Stimulated activated naive CD8-positive, alpha-beta T cell treated with anti-CD3 and anti-CD28 coated beads, Interleukin-15, amount 100 ng/mL, for 72 hours (primary cell): ENCODE measurements at places on chromosomes 13 and 19.

GRCh38 chr13:111645198-111645597 is 324.8 kb downstream of the TEX29 start:
- no peak for DNase-seq

GRCh38 chr13:27970382-27971235 is 1.5 kb upstream of the CDX2 start:
- DNase-seq, result no peak

DNA sequence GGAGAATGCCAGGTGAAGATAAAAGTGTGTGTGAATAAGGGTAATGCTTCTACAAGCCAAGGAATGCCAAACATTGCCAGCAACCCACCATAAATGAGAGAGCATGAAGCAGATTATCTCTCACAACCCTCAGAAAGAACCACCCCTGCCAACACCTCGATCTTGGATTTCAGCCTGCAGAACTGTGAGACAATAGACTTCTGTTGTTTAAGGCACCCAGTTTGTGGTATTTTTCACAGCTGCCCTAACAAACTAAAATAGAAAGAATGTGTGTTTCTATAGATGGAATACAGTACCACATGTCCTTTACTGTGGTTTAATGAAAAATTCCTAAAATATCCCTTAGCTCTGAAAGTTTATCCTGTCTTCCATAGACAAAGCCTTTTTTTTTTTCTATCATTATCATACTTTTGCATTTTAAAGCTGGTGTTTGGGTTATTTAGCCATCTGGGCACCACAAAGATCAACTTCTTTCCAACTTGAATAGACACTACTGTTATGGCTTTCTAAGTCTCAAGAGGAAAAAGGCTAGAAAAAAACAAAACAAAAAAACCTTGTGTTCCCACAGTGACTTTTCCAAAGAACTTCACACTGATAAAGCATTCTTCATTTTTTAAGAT is 505.6 kb downstream of the KCTD12 start:
- no peak for DNase-seq

- DNase-seq, result no peak
Observed at GRCh38 chr13:53560556-53560955, 531.9 kb downstream of the OLFM4 start.

DNA sequence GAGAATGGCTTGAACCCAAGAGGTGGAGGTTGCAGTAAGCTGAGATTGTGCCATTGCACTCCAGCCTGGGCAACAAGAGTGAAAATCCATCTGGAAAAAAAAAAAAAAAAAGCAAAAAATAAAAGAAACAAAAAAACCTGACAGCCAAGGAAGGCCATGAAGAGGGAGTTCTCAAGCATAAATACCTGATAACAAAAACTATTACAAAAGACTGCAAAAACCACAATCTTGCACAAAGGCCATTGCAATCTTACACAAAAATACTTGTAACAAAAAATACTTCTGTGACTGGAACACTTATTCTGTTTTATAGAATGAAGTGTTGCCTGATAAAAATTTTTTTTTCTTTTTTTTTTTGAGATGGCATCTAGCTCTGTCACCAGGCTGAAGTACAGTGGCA is 61.5 kb upstream of the TSC22D1 start:
- no peak for DNase-seq

DNA sequence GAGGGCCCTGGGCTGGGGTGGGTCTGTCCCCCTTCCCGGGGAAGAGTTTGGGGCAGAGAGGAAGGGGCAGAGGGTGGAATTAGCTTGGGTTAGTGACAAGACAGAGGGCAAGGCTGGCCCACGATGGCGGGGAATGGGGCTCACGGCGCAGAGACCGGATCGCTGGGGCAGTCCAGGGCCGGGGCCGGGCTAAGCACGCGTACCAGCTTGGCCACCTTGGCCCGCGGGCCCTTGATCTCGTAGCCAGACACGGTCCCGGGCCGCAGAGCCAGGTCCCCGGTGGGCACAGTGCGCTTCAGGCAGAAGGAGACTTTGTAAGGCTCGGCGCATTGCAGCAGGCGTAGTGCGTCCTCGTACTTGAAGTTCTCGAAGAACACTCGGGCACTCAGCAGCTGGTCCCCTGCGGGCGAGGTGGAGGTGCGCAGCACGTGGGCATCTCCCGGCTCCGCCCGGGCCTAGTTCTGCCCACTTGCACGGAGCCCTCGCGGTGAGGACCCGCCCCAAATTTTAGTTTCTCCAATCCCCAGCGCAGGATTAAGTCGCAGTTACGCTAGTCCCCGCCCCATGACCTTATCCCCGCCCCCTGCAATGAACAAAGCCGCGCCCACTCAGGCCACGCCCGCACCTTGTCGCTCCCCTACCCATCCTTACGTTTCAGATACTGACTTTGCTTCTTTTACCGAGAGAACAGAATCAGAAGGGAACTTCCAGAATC is 8.6 kb upstream of the HIPK4 start:
- peak; percentile 48 for DNase-seq

GRCh38 chr13:84655677-84656076 is 773.4 kb upstream of the SLITRK1 start:
- DNase-seq, result no peak

- no peak for DNase-seq
Observed at GRCh38 chr19:3469638-3470499, 10.5 kb downstream of the SMIM24 start.

GRCh38 chr13:37490176-37490779 is 108.3 kb downstream of the POSTN start:
- no peak for DNase-seq

DNA sequence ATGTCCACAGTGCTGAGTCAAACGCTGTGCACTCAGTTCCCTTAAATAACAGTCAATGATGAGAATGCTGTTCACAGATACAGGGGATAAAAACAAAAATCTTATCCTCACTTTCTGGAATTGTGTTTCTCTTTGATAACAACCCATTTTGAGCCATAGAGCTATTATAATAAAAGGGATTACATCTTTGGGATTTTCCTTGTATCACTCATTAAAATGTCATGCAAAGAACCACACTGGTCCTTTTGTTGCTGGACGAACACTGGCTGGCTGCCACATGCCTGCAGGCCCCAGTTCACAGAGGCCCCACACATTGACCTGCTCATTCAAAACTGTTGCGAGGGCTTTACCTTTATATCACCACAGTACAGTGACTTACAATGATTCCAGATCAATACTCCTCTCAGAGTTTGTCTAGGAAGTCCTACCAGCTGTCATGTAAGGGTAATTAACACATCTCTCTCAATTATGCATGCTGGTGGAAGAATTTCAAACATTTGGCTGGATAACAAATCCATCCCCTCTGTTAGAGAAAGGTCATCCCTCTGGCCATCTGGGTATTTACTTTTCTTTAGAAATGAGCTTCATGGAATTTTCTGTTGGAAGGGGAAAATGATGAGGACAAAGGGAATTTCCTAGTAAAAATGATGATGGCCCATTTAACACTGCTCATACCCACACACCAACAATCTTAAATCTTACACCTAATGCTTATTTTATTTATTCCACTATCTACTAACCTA is 85.9 kb downstream of the MBNL2 start:
- no peak for DNase-seq

DNA sequence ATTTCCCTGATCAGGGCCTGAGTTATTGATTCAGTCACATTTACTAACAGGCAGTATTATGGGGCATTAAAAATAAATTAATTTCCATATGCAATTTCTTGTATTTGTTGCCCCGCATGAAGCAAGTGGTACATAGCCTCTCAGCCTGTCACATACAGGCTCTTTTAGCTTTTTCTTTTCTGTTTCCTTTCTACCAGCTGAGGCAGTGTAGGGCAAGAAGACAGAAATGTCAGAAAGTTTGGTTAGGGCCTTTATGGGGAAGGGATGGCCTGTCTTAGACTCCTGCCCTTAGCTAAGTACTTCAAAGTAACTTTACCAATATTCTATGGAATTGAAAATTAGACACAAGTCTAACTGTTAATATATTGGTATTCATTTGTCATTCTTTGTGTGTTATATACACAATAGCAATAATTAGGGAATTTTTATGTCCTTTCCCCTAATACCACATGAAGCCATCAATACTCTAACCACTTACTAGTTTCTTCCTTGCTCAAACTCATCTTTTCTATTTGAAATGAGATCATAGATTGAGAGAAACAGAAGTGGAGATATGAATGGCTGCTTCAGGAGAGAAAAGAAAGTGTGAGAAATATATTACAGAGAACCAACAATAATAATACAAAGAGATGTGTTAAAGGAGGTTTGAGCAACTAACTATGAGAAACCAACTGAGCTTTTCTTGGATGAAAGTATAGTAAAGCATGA is 669.6 kb downstream of the PCDH17 start:
- no peak for DNase-seq

GRCh38 chr19:13700621-13701020 is 63.7 kb upstream of the MRI1 start:
- DNase-seq, result no peak

DNA sequence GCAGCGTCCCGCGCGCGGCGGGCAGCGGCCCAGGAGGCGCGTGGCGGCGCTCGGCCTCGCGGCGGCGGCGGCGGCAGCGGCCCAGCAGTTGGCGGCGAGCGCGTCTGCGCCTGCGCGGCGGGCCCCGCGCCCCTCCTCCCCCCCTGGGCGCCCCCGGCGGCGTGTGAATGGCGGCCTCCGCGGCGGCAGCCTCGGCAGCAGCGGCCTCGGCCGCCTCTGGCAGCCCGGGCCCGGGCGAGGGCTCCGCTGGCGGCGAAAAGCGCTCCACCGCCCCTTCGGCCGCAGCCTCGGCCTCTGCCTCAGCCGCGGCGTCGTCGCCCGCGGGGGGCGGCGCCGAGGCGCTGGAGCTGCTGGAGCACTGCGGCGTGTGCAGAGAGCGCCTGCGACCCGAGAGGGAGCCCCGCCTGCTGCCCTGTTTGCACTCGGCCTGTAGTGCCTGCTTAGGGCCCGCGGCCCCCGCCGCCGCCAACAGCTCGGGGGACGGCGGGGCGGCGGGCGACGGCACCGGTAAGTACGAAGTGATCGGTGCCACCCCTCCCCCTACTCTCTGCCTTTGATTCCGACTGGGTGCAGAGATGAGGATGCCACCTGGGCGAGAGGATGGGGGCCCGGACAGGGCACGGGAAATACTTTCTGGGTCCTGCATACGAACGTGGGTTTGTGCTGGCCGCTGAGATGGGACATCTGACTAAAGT is 874 bp downstream of the TRIM28 start:
- DNase-seq, result no peak

DNA sequence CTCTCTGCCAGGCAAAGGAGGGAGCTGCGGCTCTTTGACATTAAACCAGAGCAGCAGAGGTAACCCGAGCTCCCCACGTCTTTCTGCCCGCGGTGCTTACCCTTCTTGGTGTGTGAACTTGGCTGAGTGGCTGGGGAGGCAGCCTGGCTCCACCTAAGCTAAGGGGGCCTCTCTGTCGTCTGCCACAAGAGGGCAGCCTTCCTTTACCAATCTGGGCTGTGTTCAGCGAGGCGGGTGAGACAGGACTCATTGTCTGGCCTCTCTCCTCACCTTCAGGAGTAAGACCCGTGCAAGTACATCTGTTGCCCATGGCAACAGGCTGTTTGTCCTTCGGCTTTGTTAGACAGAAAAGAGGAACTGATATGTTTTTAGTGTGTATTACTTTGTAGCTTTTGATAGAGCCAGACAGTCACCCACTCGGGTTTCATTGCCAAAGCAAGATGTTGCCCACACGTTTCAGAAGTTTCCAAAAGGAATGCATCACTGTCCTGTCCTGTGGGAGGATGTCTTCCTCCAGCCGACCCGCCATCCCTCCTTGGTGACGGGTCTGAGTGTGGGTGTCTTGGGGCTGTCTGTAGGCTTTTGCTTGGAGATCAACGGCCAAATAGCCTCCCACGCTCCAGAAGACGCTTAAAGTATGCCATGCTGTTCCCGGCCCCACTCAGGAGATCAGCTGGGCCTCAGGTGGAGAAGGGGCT is 4.6 kb downstream of the POP4 start:
- peak; percentile 79 for DNase-seq

- no peak for DNase-seq
Observed at GRCh38 chr13:97223711-97224541, 1.8 kb downstream of the MBNL2 start.

DNA sequence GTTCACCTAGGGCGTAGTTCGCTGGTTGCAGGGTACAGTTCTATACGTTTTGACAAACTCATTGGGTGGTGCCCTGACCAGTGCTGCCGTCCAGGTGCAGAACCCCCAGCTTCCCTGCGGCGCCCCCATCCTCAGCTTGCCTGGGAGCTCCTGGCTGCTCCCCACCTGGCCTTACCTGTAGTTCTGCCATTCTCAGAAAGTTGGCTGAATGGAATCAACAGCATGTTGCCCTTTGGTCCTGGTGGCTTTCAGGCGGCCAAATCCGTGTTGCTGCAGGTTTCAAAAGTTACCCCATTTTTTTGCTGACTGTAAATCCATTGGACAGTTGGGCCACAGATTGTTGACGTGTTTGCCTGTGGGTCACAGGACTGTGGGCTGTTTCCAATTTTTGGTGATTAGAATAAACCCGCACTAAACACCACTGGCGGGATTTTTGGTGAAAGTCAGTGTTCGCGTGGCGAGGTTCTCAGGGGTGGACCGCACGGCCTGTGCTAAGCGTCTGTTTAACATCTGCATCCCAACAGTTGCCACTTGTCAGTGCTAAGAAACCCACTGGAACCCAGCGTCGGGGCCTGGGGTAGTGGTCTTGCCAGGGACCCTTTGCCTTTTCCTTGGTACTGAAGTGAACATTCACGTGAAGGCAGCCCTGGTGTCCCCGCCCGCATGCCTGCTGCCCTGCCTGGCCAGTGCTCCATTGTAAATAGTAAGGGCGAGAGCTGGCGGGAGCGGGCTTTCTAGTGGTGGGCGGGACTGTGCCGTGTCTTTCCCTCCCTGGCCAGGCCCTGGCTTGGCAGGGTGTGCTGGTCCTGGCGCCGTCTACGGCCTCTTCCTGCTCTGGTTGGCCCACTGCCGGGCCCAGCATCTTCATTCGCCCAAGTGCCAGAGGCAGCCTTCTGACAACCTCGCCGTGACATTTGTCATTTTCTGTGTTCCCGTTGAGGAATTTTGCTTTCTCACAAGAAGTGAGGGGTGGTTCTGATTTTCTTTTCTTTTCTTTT is 3.3 kb downstream of the DOT1L start:
- DNase-seq, result no peak

DNA sequence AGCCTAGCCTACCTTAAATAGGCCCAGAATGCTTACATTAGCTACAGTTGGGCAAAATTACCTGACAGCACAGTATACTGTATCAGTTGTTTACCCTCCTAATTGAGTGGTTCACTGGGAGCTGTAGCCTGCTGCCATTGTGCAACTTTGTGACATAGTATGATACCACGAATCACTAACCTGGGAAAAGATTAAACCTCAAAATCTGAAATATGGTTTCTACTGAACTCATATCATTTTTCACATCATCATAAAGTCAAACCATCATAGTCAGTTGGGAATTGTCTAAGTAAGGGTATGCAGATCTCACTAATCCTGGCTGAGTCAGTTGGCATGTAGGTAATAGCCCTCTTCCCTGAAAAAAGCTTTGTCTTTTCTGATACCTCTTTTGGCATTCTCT is 9.2 kb downstream of the PAN3 start:
- no peak for DNase-seq

GRCh38 chr19:19615086-19615485 is 3.4 kb downstream of the PBX4 start:
- no peak for DNase-seq
